ENCODE measurements at places on chromosomes 7 and 10. TPM values are rescaled to one million over a fixed set of nuclear protein-coding genes. Genes with fewer than 3 reads are reported as not detected.

The MOGAT3 gene
- not detected for total RNA-seq

The OR2A42 gene
- total RNA-seq = 0.50 TPM

GRCh38 chr10:74641659-74642058, 184.7 kb upstream of the KAT6B start:
- no peak for DNase-seq

GRCh38 chr7:91242097-91242844, 22.0 kb upstream of the FZD1 start:
- no peak for DNase-seq

GRCh38 chr7:114652041-114652440, 237.4 kb downstream of the FOXP2 start:
- no peak for DNase-seq

DNA sequence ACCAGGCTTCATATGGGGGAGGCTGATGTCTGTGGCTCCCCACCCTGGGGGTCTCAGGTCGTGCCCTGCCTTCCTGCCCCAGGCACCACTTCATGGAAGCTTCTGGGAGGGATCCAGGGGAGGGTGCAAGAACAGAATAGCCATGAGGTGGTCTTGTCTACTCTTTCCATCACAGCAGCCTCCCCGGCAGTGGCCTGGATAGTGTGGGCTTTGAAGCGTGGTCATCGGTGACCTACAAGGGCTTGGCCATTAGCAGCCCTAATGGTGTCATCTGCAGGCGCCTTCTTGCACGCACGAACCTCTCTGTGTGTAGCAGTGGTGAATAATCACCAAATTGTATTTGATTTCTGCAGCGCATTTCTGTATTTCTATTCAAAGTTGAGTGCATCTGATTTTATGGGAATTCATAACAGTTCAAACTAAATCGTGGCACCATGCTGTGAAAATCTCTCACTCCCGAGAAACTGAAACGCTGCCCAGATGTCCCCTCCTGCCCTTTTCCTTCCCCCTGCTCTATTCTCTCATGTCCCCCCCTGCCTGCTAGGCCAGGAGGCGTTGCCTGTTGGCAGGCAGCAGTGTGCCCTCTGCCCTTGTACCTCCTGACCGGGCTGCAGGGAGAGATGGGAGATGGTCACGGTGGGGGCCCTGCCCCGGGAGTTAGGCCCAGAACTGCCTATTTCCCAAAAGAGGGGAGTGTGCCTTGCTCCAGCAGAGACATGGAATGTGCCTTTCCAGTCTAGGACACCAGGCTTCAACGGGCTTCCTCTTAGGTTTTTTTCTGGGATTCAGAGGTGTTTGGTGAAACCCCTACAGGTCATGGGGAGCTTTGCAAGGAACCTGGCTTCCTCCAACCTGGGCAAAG, 34.8 kb downstream of the CDH23 start:
- DNase-seq = peak; percentile 20

DNA sequence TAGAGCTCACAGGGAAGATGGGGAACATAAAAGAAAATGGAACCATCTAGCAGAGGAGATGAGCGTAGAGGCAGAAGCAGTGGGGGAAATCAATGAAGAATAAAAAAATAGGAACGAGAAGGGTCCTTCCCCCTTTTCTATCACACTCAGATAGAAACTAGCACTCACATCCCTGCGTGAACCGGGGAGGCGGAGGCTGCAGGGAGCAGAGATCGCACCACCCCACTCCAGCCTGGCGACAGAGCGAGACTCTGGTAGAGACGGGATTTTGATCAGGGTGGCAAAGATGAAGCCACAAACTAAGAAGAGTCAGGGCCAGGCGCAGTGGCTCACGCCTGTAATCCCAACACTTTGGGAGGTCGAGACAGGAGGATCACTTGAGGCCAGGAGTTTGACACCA, 64.7 kb upstream of the ECHDC3 start:
- DNase-seq = no peak

DNA sequence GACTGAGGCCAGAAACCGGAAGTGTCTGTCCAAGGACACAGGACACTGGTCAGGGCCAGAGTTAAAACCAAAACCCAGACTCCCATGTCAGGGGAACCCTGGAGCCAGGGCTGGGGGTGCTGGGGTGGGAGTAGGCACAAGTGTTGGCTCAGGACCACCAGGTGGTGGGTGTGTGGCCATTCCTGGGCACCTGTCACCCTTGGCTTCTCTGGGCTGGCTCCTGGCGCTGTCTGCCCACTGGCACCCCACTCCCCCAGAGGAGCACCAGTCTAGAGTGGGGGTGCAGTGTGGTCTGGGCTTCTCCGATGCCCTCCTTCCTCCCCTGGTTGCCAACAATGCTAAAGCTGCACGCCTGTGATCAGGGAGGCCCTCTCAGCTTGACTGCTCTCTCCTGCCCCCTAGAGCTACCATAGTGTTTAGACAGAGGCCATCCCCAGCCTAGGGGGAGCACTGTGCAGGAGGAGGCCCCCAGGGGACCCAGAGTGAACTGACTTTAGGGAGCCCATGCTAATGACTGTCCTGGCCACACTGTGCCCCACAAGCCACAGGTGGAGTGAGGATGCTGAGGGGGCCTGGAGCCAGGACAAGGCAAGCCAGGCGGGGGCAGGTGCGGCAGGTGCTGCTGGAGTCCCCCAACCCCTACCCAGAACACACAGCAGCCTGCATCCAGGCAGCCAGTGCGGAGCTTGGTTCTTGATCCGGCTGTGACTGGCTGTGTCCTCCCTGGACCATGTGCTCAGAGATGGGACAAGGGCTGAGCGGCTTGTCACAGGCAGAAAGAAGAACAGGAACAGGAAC, 11.0 kb downstream of the RASGEF1A start:
- no peak for DNase-seq

DNA sequence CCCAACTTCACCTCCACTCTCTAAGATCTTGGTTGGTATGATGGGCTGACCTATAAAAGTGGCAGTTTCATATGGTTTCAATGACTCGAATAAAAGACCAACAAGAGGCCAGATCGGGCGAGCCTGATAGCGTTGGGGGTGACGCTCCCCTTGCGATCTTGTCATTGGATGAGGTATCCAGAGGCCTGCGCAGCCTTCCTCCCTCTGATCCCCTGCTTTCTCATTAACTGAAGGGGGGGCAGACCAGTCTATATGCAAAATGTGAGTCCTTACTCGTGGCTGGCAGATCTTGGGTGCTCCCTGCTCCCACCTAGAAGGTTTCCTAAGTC, 937 bp upstream of the COBL start:
- no peak for DNase-seq

DNA sequence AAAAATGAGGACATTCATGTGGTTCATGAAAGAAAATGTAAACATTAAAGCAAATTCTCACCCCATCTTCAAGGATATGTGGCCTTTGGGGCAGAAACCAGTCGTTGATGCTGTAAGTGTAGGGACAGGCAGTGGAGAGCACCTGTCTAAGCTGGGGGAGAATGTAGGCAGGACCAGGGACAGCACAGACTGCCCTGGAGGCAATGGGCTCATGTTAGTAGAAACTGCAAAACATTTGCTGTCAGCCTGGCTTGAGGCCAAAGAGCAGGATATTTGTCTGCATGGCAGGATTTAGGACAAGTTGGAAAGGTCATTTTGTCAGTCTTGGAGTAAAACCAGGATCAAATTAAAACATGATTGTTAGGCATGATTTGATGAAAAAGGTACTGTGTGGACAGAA, 211.6 kb upstream of the AGK start:
- no peak for DNase-seq

Data from mesothelial cell of epicardium (in vitro differentiated cells).